ENCODE measurements at places on chromosomes 1 and 21.

DNA sequence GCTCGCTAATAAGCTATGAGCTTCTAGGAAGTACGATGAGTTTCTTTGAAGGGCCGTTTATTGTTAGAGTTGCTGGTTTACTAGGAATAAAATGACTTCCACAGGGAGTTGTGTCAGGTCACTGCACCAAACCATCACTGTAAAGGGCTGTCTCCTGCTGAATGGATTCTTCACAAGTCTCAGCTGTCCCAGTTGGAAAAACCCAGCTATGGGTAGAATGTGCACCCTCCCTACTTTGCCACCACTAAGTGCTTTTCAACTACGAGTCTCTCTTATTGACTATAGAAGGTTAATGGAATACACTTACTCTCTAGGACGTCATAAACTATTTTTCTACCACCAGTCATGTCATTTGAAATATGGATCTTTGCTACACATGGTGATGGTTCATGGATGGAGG, 94.8 kb upstream of the BMP8A start:
- no peak for DNase-seq

GRCh38 chr21:18603980-18604379, 200.4 kb upstream of the TMPRSS15 start:
- no peak for DNase-seq

DNA sequence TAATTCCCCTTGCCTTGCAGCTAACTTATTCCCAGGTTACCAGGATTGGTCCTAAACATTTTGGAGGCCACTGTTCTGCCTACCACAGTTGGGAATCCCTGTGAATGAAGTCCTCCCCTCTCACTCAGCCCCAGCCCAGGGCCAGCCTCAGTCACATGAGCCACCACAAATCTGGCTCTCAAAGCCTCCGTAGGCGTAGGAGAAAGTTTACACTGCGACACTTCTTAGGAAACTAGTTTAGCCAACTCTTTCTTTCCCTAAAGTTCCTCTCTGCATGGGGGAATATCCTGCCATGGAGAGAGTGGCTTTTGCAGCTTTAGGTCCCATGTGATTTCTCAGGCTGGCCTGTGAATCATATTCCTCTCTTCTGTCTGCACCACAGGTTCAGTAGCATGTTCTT, 45.7 kb upstream of the ETV3 start:
- DNase-seq: no peak

DNA sequence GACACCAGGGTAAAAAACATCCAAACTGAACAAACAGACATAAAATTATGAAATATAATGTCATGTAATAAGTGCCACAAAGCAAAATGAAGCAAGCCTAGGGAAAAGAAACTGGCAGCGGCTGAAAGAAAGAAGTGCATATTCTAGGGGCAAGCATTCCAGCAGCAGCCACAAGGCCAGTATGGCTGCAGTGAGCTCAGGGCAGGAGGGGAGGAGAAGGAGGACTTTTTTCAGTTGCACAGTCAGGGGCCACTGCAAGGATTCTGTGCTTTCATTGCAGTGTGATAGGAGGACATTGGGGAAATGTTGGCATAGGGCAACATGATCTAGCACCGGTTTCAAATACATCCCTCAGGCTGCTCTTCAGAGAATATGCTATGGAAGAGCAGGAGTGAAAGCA, 263.8 kb downstream of the NEGR1 start:
- DNase-seq: no peak

DNA sequence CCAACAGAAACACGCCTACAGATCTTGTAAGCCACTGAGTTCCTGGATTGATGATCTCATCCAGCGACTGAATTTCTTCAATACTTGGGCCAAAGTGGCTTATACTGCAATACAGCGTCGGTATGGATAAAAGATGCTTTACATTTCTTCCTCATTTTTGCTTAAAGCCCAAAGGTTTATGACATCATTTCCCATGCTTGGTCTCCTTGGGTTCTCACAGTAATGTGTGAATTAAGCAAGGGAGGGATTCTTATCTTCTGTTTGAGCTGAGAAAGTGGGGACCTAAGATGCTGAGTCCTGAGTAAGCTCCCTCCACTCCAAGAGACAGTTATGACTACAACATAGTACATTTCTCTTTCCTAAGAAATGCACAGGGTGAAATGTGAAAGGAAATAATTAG, 39.5 kb downstream of the LBR start:
- DNase-seq: no peak

DNA sequence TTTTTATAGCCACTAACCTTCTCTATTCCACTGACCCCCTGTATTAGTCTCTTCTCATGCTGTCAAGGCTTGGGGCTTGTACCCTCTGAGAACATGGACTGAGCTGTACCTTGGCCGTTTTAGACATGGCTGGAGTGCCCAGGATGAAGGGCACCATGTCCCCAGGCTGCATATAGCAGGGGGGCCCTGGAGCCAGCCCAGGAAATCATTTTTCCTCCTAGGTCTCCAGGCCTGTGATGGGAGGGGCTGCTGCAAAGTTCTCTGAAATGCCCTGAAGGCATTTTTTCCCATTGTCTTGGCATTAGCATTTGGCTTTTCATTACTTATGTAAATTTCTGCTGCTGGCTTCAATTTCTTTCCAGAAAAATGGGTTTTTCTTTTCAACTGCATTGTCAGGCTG, 119.5 kb downstream of the NTMT2 start:
- DNase-seq: no peak

GRCh38 chr21:32525282-32525681, 60.0 kb downstream of the TCP10L start:
- DNase-seq: no peak

- DNase-seq: no peak
Measured at GRCh38 chr1:111778541-111779051, 22.9 kb downstream of the DDX20 start.

- DNase-seq: no peak
Measured at GRCh38 chr1:66305927-66306326, 228.0 kb upstream of the SGIP1 start.

DNA sequence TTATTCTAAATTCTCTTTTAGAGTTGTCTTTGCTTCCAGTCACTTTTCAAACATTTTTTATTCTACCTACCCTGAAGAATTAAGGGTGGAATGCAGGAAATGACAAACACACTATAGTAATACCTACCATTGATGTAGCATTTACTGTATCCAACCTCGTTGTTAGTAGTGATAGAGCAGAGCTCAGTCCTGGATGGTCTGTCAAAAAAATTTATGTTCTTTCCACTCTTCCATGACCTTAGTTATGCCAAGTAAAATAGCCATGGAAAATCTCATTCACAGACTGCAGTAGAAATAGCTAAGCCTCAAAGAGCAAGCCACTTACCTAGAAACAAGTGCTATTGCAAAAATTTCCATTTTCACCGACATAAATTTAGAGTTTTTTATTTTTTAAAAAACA, 74.6 kb downstream of the CRB1 start:
- no peak for DNase-seq
